ENCODE measurements at places on chromosomes 11 and 22. TPM values are rescaled to one million over a fixed set of nuclear protein-coding genes. Genes with fewer than 3 reads are reported as not detected.

Gene APOA4
- total RNA-seq: 278 TPM

- no peaks in the 10 kb centered on the region for H3K27me3 ChIP-seq
- H3K27ac ChIP-seq: no peak overlapping the region
- H3K36me3 ChIP-seq: no peaks in the 10 kb centered on the region
- no peak for DNase-seq
These were observed 159.9 kb downstream of the TEAD1 start for GRCh38 chr11:12834166-12834565.

GRCh38 chr22:29503811-29504372 is 23.9 kb downstream of the NEFH start:
- peaks cover 24% of the 10 kb centered on the region for H3K36me3 ChIP-seq
- H3K27ac ChIP-seq: no peak overlapping the region
- no peak for DNase-seq
- no peaks in the 10 kb centered on the region for H3K27me3 ChIP-seq

Gene PATE2
- total RNA-seq: not detected

- peak overlapping the region; percentile 95 for H3K27ac ChIP-seq
- peaks cover 49% of the 10 kb centered on the region for H3K4me1 ChIP-seq
- H3K4me3 ChIP-seq: peak overlapping the region; percentile 64
- H3K36me3 ChIP-seq: peaks cover 11% of the 10 kb centered on the region
These were observed 952 bp downstream of the YAP1 start for GRCh38 chr11:102111011-102111786.

DNA sequence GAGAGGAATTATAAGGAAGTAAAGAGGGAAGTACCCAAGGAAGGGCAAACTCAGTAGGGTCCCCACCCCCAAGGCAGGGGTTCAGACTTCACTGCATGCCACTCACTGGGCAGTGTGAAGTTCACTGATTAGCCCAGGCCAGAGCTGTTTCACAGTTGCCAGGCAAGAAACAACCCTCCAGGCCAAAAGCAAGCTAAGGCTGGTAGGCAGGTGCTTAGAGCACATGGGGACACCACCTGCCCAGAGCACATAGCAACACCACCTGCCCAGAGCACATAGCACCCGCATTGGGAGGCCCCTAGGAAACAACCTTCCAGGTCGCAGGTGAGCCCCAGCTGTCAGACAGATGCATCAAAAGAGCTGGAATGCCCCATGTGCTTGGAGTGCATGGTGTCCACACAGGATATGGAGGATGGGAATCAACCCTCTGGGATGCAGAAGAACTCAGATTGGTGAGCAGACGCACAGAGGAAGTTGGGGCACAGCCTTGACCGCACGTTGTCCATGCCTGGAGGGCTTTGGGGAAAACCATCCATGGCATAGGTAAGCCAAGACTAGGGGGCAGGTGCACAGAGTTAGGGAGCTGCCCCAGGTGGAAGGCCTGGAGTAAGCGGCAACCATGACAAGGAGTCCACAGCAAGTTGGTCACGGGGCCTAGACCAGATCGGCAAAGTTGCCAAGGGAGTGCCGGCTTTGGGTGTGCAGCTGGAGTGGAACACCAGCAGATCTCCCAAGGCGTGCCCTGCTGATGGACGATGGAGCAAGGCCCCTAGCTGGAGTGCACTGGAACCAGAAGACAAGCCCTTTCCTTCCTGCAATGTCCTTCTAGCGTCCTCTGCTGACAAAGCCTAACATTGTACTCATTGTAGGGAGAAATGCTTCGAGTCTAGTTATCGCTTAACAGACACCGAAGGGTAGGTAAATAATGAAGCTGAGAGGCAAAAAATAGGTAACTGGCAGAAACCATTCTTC is 7.8 kb upstream of the TMEM216 start:
- peak; percentile 30 for DNase-seq
- no peaks in the 10 kb centered on the region for H3K36me3 ChIP-seq
- no peak overlapping the region for H3K4me3 ChIP-seq
- no peak overlapping the region for H3K27ac ChIP-seq

DNA sequence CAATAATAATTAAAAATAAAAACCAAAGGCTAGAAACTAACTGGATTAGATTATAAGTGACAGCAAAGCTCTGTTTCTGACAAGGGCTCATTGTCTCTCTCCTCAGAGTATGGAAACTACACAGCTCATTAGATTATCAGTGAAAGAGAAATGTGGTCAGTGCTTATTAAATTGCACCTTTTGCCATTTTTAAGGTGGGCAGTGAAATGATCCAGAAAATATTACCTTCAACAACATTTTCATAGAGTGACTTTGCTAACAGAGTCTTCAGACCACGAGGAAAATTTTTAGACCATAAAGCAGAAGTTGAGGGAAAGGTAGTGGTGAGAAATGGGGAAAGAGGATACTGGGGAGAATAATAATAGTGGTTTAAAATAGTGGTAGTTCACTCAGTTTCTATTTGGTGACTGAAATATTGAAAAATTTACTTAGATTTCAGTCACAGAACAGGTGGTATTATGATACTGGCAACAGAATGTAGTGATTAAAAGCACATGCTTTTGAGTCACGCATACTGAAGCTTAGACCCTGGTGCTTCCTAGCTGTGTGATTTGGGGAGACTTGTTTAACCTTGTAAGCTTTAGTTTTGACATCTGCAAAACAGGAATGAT is 684.0 kb upstream of the CCDC90B start:
- H3K4me1 ChIP-seq: no peaks in the 10 kb centered on the region
- DNase-seq: no peak
- no peaks in the 10 kb centered on the region for H3K36me3 ChIP-seq
- no peak overlapping the region for H3K4me3 ChIP-seq

GRCh38 chr11:5705688-5706087 is 16.1 kb downstream of the TRIM22 start:
- no peak for DNase-seq
- H3K27me3 ChIP-seq: no peaks in the 10 kb centered on the region
- H3K36me3 ChIP-seq: peaks cover 76% of the 10 kb centered on the region
- H3K27ac ChIP-seq: no peak overlapping the region
- no peaks in the 10 kb centered on the region for H3K4me1 ChIP-seq
- no peak overlapping the region for H3K4me3 ChIP-seq

GRCh38 chr11:67631853-67632174 is 2.1 kb upstream of the NUDT8 start:
- peak overlapping the region; percentile 26 for H3K27ac ChIP-seq
- DNase-seq: no peak
- no peaks in the 10 kb centered on the region for H3K27me3 ChIP-seq

GRCh38 chr11:67179892-67180490 is 60.9 kb downstream of the KDM2A start:
- peaks cover 30% of the 10 kb centered on the region for H3K4me1 ChIP-seq
- DNase-seq: no peak
- no peaks in the 10 kb centered on the region for H3K27me3 ChIP-seq
- peaks cover 53% of the 10 kb centered on the region for H3K36me3 ChIP-seq
- H3K27ac ChIP-seq: no peak overlapping the region

- H3K36me3 ChIP-seq: peaks cover 6% of the 10 kb centered on the region
- H3K4me3 ChIP-seq: no peak overlapping the region
- peaks cover 72% of the 10 kb centered on the region for H3K4me1 ChIP-seq
These were observed 2.4 kb upstream of the SIDT2 start for GRCh38 chr11:117176186-117176585.

Gene NAV2
- total RNA-seq: 40.7 TPM

Gene UBQLN3
- not detected for total RNA-seq

DNA sequence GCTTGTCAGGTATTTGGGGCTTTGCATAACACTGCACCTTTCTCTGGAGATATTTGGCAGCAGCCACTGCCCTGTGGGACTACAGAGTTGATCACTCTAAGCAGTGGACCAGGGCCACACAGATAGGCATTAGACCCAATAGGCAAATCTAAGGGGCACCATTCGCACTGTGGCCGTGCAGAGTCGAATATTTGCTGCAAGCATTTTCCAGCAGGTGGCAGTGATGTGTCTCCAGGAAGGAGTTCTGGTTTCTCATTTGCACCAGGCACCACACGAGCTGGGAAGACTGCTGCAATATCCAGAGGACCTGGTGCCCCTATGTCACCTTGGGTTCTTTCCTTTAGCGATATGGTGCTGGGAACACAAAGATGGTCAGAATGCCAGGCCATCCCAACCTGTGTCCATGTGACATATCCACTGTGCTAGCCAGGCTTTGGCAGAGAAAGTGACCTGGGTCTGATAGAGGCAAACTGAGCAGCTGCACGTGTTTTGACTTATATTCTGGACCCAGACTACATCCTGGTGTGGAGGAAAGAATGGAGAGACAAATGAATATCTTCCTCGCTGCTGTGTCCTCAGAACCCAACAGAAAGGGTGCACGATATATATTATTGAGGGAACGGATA is 318.7 kb downstream of the BUD13 start:
- no peak overlapping the region for H3K4me3 ChIP-seq
- no peaks in the 10 kb centered on the region for H3K36me3 ChIP-seq
- peak; percentile 72 for DNase-seq
- no peak overlapping the region for H3K27ac ChIP-seq
- no peaks in the 10 kb centered on the region for H3K27me3 ChIP-seq

DNA sequence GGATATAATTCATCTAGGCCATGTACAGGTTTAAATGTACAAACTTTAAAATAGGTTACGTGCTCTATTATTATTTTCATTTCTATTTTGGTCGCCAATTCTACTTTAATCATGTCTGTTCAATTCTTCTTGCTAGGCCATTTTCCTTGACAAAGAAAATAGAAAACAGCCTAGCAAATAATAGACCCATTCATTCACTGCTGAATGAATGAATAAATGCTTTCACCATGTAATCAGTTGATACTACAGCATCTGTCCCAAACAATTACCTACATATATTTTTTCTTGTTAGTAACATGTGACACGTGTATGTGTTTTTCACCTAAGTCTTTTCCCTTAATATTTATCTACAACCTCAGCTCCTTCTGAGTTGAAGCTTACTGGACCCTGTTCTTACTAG is 27.5 kb downstream of the SNX19 start:
- no peak overlapping the region for H3K27ac ChIP-seq
- H3K4me1 ChIP-seq: peaks cover 14% of the 10 kb centered on the region
- H3K4me3 ChIP-seq: no peak overlapping the region
- peaks cover 83% of the 10 kb centered on the region for H3K36me3 ChIP-seq
- DNase-seq: no peak

Gene ZBTB16
- 318 TPM for total RNA-seq

Gene FGF3
- not detected for total RNA-seq

DNA sequence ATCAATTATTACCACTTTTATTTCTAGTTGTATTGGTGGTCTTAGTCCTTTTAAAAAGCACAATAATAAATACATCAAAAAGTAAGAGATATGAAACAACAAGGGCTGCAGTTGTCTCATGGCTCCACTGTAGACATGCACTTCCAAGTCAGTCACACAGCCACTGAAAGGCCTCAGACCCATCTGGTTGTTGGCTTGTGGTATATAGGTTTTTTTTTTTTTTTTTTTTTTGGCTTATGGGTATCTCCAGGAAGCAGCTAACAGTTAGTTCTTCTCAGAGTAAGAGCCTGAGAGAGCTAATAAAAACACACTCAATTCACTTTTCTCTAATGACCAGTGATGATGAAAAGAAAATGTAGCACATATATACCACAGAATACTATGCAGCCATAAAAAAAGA is 6.0 kb upstream of the OR52E6 start:
- H3K27me3 ChIP-seq: no peaks in the 10 kb centered on the region
- H3K36me3 ChIP-seq: no peaks in the 10 kb centered on the region
- H3K4me3 ChIP-seq: no peak overlapping the region
- no peaks in the 10 kb centered on the region for H3K4me1 ChIP-seq

GRCh38 chr22:26463688-26464087 is 19.9 kb downstream of the HPS4 start:
- peaks cover 92% of the 10 kb centered on the region for H3K36me3 ChIP-seq
- H3K4me1 ChIP-seq: no peaks in the 10 kb centered on the region
- H3K27me3 ChIP-seq: no peaks in the 10 kb centered on the region
- no peak overlapping the region for H3K4me3 ChIP-seq

Gene USP28
- 18.1 TPM for total RNA-seq

DNA sequence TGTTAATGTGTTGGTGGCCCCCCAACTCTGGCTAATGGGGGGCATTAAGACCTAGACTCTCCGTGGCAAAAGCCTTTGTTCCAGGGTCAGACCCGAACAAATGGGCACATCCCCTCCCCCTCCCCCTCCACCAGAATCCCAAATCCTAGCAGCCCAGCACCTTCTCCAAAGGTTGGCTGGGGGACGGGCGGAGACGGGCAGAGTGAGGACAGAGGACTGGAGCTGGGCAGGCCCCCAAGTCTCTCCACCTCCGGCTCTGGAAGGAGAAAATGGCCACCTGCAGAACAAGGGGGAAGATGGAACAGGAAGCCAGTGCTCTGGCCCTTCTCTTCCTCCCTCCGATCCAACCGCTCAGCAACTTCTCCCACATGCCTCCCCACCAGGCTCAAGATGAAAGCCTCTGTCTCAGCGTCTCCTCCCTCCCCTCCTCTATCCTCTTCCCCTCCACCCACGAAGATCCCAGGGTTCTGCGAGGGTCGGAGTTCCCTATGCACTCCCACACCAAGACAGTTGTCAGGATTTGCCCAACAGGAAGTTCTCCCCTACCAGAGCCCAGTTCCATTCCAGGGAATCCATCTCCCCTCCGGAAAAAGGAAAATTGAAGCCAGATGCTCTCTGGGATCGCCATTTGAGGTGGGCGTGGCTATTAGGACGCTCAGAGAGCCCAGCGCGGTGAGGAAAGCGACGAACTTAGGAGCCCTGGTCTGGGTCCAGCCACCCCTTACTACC is 20.1 kb downstream of the ADA2 start:
- DNase-seq: no peak
- no peaks in the 10 kb centered on the region for H3K36me3 ChIP-seq
- no peaks in the 10 kb centered on the region for H3K4me1 ChIP-seq
- peak overlapping the region; percentile 35 for H3K4me3 ChIP-seq

DNA sequence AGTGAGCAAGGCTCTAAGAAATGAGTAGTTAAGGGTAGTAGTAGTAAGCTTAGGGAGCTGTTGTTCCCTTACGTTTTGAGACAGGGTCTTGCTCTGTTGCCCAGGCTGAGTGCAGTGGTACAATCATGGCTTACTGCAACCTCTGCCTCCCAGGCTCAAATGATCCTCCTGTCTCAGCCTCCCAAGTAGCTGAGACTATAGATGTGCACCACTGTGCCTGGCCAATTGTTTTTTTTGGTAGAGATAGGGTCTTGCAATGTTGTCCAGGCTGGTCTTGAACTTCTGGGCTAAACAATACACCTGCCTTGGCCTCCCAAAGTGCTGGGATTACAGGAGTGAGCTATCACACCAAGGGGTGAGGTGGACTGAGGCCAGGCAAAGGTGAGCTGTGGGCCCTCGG is 10.0 kb downstream of the SMIM38 start:
- no peak overlapping the region for H3K4me3 ChIP-seq
- H3K36me3 ChIP-seq: no peaks in the 10 kb centered on the region
- H3K27me3 ChIP-seq: no peaks in the 10 kb centered on the region

Gene OR10V1
- not detected for total RNA-seq

DNA sequence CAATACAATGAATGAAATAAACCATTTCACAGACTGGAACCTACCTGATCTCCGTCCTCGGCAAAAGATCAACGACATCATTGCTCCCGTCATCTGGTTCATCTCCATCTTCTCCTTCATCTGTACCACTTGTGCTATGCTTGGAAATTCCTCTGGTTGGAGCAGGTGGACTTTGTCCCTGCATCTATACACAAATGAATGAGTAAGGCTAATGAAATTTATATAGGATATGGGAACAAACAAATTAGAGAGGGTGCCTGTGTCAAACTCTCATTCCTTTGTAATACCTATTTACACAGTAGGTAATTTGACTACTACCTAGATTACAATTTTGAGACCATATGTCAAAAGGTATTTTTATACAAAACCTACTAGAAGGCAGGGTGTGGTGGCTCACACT is 59.4 kb downstream of the F2 start:
- peaks cover 92% of the 10 kb centered on the region for H3K36me3 ChIP-seq
- H3K4me1 ChIP-seq: no peaks in the 10 kb centered on the region
- H3K4me3 ChIP-seq: no peak overlapping the region
- H3K27ac ChIP-seq: no peak overlapping the region

GRCh38 chr11:65429724-65430405 is 7.3 kb downstream of the NEAT1 start:
- H3K27me3 ChIP-seq: no peaks in the 10 kb centered on the region
- peak overlapping the region; percentile 99 for H3K27ac ChIP-seq
- H3K36me3 ChIP-seq: peaks cover 43% of the 10 kb centered on the region
- H3K4me1 ChIP-seq: peaks cover 48% of the 10 kb centered on the region
- DNase-seq: peak; percentile 87
- H3K4me3 ChIP-seq: peak overlapping the region; percentile 91
